ENCODE measurements at places on chromosomes 6 and 20.
A peak's percentile ranks its signal among the peaks of the same experiment; 100 is the strongest.

DNA sequence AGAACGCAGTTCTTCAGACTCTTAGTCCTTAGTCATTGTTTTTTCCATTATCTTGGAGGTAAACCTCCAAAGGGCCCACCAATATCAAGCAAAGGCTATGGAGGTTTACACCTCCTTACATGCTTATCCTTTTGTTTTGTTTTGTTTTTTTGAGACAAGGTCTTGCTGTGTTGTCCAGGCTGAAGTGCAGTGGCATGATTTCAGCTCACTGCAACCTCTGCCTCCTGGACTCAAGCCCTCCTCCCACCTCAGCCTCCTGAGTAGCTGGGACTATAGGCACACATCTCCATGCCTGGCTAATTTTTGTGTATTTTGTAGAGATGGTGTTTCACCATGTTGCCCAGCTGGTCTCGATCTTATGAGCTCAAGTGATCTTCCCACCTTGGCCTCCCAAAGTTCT, 26.3 kb downstream of the ADGRG6 start:
- DNase-seq, result no peak

- DNase-seq, result no peak
Observed at GRCh38 chr6:99432877-99433276, 7.8 kb upstream of the PNISR start.

- no peak for DNase-seq
Observed at GRCh38 chr20:42212391-42212790, 594.2 kb upstream of the CHD6 start.

GRCh38 chr20:14418376-14418775, 81.0 kb upstream of the FLRT3 start:
- no peak for DNase-seq

GRCh38 chr6:503610-504362, 112.2 kb downstream of the IRF4 start:
- DNase-seq, result no peak

DNA sequence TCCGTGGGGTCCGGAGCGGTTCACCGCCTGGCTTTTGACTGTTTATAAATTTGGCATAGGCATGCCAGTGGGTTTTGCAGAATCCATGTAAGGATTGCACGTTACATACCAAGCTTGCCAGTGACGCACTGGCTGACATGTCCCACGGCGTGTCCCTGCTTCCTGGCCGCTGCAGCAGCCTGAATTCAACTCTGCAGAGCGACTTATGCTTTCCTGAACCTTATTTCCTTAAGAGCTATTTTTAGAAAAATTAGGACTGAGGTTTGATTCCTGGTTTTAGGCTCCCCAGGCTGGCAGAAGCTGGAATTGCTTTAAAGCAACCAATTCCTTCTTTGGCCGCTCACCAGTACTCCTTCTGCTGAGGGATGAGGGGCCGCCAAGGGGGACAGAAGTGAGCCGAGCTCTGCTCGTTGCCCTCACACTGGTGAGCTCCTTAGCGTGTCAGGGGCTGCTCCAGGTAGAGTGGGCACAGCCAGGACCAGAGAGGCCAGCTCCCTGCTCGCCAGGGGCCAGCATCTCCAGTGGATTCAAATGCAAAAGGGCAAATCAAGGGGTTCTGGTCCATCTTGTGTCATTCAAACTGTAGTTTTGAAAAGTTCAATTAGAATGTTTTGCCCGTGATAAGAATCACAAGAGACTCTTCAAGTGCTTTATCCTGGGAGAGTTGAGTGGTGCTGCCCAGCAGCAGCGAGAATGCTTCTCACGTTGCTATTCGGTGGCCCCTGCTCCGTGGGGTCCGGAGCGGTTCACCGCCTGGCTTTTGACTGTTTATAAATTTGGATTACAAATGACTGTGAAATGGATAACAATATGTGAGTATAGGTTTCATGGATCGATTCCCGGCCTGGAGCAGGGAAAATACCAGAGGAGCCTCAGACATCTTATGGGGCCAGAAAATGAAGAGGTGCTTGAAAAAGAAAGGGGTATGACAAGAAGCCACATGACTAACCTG, 17.5 kb upstream of the IRF4 start:
- no peak for DNase-seq

- no peak for DNase-seq
Observed at GRCh38 chr20:21326700-21327099, 23.6 kb downstream of the XRN2 start.

- no peak for DNase-seq
Observed at GRCh38 chr6:24959319-24959718, 23.6 kb upstream of the RIPOR2 start.

GRCh38 chr20:32522526-32522775, 62.7 kb downstream of the NOL4L start:
- no peak for DNase-seq

DNA sequence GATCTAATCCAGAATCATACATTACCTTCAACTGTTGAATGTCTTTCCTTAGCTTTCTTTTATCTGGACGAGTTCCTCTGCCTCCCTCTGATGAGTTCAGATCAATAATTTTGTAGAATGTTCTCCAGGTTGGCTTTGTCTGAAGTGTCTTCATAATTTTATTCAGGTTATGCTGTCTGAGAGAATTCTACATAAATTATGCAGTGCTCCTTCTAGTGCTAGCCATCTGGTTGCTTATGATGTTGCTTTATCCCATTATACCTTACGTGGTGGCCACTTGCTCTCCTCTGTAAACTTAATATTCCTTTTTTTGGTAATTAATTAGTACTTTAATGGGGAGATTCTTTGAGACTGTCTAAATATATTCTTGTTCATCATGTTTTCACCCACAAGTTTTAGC, 67.7 kb upstream of the PTCHD4 start:
- no peak for DNase-seq

GRCh38 chr6:154289818-154290508, 66.6 kb downstream of the IPCEF1 start:
- no peak for DNase-seq

- DNase-seq, result no peak
Observed at GRCh38 chr20:5024103-5024502, 22.8 kb upstream of the SLC23A2 start.

DNA sequence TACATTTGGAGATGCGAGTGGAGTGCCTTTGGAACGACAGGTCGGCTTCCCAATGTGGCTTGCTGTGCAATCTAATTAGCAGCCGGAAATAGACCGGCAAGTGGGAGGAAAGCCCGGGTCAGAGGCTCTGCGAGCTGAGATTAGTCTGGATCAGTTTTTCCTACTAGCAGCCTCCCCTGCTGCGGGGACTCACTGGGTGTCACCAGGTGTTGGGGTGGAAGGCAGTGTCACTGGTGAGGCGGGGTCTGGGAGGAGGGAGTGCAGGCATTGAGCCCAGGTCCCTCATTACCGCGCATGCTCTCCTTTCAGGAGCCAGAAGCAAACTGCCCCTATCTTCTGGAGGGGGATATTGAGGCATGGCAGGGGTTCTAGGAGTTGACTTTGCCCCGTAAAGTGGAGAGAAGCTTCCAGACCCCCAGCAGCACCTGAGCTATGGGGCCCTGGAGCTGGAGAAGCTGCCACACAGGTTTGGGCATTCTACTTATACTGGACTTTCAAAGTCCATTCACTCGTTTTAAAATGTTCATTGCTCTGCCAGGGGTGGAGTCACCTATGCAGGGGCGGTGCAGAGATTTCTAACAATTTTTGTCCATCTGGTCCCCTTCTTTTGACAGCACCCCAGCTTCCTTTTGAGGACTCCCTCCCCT, 11.0 kb downstream of the SULF2 start:
- DNase-seq, result peak; percentile 32

GRCh38 chr20:19881990-19882389, 123.9 kb downstream of the RIN2 start:
- DNase-seq, result no peak

GRCh38 chr6:37125774-37126492, 44.0 kb upstream of the PIM1 start:
- DNase-seq, result no peak

- no peak for DNase-seq
Observed at GRCh38 chr20:36051318-36052116, 83.1 kb downstream of the CNBD2 start.

DNA sequence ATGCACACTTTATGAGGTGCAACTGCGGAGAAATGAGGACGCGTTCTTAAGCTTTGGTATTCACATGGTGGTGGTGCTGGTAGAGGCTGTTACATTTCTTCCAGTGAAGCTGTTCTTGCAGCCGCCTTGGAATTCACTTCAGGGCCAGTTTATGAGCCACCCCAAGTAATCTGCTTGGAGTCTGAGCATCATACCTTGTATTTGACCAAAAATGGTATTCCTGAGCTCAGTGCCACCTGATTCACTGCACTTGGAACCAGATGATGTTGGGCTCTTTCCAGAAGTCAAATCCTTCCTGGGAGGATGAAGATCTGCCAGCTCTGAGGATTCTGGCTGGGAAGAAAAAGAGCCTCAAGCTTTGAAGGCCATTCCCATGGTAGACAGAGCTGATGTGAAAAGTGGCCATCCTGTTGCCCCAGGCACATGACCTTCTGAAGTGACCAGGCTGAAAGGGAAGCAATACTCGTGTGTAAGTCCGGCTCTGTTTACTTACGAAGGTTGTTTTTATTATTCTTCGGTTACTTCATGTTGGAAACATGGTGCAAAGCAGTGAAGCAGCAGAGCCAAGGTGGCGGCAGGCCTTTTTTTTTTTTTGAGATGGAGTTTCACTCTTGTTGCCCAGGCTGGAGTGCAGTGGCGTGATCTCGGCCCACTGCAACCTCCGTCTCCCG, 7.7 kb downstream of the MANBAL start:
- DNase-seq, result no peak

GRCh38 chr20:61998343-61999121, 67.1 kb downstream of the TAF4 start:
- DNase-seq, result no peak

- no peak for DNase-seq
Observed at GRCh38 chr6:41343641-41344187, 8.3 kb downstream of the NCR2 start.

GRCh38 chr6:152142105-152142504, 334.6 kb downstream of the ESR1 start:
- no peak for DNase-seq

- peak; percentile 24 for DNase-seq
Observed at GRCh38 chr6:45836984-45837383, 178.7 kb downstream of the CLIC5 start.

DNA sequence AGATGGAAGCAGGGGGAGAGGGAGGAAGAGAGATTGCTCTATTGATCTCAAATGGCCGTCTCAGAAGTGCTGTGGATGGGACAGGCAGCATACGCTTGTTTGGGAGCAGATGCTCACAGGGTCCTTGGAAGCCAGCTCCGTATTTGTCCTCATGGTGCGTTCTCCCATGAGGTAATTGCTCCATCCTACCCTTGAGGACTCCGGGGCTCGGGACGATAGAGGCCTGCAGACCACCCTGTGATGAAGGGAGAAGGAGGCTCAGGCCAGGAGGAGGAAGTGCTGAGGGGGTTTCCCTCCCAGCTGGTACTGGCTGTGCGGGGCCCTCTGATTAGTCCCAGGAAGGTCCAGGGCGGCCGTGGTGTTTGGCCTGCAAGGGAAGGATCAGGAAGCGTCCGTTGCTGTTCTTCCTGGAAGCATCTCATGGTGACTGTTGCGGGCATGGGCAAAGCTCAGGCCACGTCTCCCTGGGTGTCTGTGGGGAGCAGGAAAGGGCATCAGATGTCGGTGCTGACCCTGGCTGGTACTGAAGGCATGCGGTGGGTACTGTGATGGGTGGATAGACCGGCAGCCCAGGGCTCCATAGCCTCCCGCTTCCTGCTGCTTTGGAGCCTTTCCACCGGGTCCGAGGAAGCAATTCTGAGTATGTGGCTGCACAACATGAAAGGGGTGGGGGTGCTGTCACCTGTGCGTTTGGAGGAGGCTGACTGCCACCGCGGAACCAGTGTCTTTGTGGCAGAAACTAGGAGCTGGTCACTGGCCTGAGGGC, 158.3 kb downstream of the SYCP2 start:
- no peak for DNase-seq

DNA sequence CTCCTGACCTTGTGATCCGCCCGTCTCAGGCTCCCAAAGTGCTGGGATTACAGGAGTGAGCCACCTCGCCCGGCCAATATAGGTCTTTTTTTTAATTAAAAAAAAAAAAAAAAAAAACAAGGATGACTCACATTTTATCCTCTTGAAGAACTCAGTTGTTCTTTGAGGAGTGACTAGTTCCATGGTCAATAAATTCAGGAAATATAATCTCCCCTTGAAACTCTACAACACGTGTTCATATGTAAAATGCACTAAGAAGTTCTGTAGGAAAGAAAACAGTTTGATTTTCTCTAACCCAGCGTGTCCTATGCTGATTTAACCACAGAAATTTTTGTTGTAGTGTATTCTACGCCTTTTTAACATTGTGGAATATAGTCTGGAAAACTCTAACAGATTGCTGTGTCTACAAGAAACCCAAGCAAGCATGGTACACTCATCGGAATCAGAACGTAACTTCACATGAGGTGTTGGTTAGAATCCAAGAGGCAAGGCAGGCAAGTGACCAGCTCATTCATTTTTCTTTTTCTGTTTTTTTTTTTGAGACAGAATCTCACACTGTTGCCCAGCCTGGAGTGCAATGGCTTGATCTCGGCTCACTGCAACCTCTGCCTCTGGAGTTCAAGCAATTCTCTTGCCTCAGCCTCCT, 79.0 kb upstream of the ZNF217 start:
- DNase-seq, result no peak

DNA sequence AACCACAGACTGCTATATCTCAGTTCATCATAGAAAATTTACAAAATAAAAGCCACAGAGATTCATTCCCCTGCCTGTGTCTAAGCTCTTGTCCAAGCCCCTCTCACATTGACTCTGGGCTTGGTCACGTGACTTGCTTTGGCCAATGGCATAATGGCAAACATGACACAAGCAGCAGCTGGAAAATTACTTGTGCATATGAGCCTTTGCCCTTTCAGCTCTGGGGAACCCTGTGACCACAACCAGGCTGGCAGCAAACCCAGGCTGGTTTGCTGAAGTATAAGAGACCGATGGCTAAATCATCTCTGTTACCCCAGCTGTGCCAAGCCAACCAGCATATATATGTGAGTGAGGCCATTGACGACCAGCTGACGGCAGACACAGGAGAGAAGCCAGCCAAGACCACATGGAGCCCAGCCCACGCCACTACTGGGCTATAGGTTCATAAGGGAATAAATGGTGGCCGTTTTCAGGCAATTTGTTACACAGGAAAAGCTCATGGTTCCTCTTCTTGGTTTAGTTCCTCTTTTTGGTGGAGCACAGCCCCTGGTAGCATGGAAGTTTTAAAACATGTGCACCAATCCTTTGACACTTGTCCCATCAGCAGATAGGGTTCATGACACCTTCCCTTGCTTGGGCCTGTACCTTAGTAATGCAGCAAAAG, 31.8 kb upstream of the RSPO4 start:
- no peak for DNase-seq

- DNase-seq, result no peak
Observed at GRCh38 chr6:110746680-110747079, 68.6 kb downstream of the CDK19 start.

GRCh38 chr20:32190616-32191415, 16.7 kb downstream of the PLAGL2 start:
- no peak for DNase-seq

DNA sequence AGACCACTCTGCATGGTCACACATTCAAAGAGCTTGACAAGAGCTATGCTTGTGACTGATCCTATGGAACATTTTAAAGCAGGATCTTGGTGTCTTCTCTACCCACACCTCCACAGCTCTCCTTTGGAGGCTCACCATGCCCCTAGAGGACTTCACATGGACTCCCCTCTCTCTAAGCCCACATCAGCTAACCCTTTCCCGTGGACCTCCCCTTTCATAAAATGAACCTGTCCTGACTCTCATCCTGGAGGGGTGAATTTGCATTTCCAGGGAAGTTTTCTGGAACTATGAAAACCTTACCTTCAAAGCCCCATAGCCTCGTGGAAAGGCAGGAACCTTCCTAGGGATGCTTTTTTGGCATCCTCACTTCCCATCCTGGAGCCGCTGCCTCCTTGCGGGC, 184.4 kb upstream of the SUPT3H start:
- DNase-seq, result no peak

GRCh38 chr6:11650711-11651110, 113.2 kb downstream of the TMEM170B start:
- DNase-seq, result no peak

All from pancreas (tissue), 10 donors.